Erythroblast (primary cell): ENCODE measurements at places on chromosomes 11 and 22.
A peak's percentile ranks its signal among the peaks of the same experiment; 100 is the strongest.

- DNase-seq: no peak
Observed at GRCh38 chr22:33853200-33854097, 66.8 kb downstream of the LARGE1 start.

DNA sequence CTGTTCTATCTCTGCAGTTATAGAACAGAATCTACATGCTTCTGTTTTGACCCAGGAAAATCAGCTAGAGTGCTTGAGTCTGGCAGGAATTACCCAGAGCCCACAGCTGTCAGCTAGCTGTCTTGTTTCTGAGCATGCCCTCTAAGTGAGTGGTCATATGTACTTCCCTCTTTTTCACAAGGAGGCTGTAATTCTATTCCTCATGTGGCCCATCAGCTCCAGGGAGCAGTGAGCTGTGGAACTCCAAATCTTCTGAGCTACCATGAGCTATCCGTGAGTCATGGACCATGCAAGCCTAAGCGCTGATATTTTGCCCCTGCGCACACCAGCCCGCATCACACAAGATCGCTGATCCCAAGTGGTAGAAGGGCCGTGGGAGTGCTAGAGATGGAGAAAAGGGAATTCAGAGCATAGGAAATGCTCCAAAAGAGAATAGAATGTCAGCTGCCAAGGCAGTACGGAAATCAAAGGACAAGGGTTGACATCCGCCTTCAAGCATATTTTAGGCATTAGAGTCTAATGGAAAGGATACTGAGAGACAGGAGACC, 5.4 kb downstream of the FJX1 start:
- DNase-seq: no peak

GRCh38 chr22:24159650-24160049, 21.6 kb upstream of the SUSD2 start:
- DNase-seq: no peak

DNA sequence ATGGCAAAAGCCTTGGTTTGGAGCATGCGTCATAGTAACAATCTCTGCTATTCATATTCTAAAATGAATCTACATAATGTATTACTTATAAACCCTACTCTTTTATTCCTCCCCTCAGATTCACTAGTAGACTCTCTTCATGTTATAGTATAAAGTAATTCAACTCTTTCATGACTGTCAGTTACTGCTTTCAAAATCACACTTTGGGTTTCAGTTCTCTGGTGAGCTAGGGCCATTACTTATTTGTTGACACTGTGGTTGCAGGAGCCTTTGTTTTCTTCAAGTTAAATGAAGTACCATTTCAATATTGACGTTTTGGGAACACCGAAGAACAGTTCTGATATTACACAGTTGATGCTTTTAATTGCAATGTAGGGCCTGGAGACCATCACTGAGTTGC, 378.4 kb downstream of the DDX10 start:
- DNase-seq: no peak

- peak; percentile 76 for DNase-seq
Observed at GRCh38 chr11:65615950-65616574, 486 bp downstream of the PCNX3 start.

DNA sequence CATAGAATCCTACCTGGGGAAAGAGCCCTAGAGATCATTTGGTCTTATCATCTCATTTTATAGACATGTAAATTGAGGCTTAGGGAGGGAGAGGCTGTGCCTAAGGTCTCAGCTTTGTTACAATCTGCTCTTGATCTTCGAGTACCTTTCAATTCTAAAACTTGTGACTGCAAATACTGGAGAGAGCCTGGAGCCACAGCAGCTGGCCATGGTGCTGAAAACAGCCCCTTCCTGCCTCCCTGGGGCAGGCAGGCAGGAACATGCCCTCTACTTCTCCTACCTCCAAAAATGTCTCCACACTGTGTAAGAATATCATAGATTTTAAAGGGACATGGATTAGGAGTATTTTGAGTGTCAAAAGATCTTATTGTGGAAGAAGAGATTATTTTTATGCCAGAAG, 52.2 kb downstream of the C22orf42 start:
- DNase-seq: no peak

GRCh38 chr11:100878474-100878873, 191.4 kb downstream of the ARHGAP42 start:
- DNase-seq: no peak

DNA sequence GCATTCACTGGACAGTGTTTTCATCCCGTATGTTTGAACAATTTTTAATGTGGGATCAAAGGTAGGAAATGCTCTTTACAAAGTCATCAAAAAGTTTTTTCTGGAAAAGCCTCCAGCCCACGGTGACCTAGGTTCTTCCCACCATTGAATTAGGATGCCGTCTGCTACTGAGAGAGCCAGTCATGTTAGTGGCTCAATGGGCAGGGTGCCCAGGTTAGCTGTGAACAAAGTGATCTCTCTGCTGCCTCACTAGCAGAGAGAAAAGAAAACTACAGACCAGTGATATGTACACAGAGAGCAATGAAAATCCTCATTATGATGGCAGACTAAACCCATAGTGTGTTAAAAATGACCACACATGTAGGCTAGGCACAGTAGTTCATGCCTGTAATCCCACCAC, 32.4 kb downstream of the KCNQ1 start:
- no peak for DNase-seq

- no peak for DNase-seq
Observed at GRCh38 chr22:46062971-46063631, 86.1 kb upstream of the WNT7B start.

DNA sequence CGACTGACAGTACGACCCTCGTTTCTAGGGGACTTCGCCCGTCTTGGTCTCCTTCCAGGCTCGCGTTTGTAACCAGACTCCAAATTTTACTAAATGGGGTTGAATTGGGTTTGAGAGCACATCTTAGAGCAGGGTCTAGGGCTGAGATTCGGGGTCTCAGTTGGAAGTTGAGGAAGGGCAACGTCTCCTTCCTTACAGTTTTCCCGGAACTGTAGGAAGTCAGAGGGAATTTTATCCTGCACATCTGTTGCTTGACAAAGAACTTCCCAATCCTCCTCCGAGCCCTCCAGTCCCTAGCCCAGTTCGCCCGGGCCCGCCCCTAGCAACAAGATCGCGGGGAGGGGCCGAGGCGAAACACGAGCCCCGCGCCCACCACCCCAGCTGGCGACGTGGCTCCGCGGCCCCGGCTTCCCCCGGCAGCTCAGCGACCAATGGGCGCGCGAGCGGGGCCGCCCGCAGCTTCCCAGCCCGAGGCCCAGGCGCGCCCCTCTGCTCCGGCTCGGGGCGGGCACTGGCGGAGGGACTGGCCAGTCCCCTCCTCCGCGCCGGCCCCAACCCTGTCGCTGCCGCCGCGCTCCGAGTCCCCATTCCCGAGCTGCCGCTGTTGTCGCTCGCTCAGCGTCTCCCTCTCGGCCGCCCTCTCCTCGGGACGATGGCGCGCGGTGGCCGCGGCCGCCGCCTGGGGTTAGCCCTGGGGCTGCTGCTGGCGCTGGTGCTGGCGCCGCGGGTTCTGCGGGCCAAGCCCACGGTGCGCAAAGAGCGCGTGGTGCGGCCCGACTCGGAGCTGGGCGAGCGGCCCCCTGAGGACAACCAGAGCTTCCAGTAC, at the start of gene RCN1:
RCN1 (plus strand) TSS at position 530 of the 826 bp plus-strand sequence; CDS start at position 653, 123 bp downstream.
- DNase-seq: peak; percentile 75

DNA sequence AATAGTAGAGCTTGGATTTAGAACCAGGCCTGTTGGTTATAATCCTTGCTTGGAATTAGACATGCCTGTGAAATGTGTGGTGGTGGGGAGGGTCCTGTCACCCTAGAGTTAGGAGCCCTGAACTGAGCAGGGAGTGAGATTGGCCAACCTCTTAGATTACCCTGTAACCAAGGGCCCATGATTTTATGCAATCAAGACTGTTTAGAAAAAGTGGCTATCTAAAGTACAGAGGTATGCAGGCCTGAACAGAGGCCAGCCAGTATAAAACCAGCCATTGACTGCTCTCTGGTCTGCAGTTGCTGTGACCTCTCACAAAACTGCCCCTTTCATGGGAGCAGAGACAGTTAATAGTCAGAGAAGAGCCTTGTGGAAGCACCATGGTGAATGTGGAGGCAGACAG, 36.2 kb downstream of the SERPINH1 start:
- no peak for DNase-seq

DNA sequence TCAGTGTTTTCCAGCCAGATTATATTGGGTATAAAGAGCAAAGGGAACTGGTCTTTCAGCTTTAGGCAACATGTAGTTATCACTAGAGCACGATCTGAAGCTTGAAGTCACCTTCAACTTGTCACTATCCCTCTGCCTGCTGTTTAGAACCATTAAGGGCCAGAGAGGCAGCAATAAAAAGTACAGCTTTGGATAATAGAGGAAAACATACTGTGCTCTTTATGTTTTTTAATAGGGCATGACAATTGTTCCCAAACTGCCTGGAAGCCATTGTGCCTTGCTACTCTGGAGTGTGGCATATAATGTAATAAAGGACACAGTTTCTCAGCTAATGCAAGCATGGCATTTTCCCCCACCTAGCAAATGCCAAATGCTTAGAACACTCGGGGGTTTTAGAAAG, 1912.0 kb upstream of the RAG2 start:
- DNase-seq: peak; percentile 35

GRCh38 chr11:119924017-119924416, 195.0 kb upstream of the NECTIN1 start:
- DNase-seq: no peak

GRCh38 chr11:105857728-105858127, 164.3 kb downstream of the MSANTD4 start:
- DNase-seq: no peak

GRCh38 chr22:18929459-18929858, 6.6 kb downstream of the PRODH start:
- no peak for DNase-seq

DNA sequence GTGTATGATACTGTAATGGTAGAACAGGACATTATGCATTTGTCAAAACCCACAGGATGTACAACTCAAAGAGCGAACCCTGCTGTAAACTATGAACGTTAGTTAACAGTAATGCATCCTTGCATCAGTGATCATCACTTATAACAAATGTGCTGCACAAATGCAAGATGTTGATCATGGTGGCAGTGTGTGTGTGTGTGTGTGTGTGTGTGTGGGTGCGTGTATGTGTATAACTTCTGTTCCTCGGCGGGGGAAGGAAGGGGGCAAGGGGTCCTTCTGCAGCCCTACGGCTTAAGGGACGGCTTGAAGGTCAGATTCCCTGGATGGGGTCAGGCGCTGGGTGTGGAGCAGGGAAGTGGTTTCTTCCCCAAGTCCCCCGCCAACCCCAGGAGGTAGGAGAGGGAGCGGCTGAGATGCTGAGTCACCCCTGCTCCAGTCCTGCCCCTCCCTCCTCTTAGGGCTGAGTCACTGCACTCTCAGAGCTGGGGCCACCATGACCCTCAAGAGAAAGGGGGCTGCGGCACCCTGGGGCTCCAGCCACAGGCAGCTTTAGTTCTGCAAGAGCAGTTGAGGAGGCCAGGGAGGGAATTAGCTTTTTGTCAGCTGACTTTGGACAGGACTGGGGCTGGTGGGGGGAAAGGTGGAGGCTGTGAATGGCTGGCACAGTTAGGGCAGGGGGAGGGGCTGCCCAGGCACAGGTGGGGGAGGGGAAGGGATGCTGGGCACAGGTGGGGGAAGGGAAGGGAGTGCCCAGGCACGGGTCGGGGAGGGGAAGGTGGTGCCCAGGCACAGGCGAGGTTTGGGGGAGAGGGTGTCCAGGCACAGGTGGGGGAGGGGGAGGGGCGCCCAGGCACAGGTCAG, 8.8 kb upstream of the CTSD start:
- peak; percentile 93 for DNase-seq

DNA sequence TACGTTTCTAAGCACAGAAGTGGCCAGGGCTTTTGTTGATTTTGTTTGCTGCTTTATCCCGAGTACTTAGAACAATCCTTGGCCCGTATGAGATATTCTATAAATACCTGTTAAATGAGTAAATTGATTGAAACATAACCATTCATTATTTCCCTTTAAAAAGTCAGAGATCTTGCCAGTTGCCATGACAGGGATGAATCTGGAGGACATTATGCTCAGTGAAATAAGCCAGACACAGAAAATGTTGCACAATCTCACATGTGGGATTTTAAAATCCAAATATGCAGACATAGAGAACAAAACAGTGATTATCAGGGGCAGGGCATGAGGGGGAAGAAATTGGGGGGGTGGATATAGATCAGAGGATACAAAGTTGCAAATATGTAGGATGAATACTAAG, 1240.1 kb downstream of the LRRC4C start:
- no peak for DNase-seq

DNA sequence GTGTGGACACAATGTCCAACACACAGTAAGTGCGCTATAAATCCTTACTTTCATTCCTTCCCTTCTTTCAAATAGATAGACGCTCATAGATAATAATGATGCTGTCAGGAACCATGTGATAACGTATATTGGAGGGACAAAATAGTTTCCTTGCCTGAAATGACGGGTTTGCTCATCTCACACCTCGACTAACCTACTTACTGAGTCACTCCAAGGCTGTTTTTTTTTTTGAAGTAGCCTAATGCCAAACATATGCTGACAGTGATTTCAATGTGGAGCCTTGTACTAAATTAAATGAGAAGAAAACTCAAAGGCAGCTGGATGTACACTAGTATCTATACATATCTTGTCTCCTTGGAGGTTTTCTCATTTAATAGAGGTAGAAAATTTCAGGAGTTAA, 400.5 kb downstream of the NELL1 start:
- DNase-seq: no peak

- DNase-seq: no peak
Observed at GRCh38 chr11:132248580-132248979, 878.2 kb downstream of the NTM start.

GRCh38 chr11:119015054-119015611, 3.0 kb downstream of the RPS25 start:
- no peak for DNase-seq

GRCh38 chr11:122754553-122755322, 83.6 kb upstream of the CRTAM start:
- peak; percentile 51 for DNase-seq

DNA sequence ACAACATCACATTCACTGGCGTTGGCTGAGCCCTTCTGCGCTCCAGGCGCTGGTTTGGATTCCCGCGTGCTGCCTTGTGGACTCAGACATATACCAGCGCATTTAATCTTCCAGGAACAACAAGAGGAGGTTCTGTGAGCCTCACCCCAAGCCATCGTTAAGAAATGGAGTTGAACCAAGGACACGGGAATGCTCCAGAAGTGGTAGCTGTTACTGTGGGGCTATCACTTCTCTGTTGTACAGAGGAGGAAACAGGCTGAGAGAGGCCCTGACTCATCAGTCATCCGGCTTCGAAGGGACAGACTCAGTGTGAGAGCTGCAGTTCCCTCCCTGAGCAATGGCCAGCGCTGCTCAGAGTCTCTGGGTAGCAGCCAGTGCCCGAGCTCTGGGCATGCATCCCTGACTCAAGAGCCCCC, 291.3 kb downstream of the TBC1D22A start:
- no peak for DNase-seq
